ENCODE measurements at places on chromosomes 2 and 18.
A peak's percentile ranks its signal among the peaks of the same experiment; 100 is the strongest.

DNA sequence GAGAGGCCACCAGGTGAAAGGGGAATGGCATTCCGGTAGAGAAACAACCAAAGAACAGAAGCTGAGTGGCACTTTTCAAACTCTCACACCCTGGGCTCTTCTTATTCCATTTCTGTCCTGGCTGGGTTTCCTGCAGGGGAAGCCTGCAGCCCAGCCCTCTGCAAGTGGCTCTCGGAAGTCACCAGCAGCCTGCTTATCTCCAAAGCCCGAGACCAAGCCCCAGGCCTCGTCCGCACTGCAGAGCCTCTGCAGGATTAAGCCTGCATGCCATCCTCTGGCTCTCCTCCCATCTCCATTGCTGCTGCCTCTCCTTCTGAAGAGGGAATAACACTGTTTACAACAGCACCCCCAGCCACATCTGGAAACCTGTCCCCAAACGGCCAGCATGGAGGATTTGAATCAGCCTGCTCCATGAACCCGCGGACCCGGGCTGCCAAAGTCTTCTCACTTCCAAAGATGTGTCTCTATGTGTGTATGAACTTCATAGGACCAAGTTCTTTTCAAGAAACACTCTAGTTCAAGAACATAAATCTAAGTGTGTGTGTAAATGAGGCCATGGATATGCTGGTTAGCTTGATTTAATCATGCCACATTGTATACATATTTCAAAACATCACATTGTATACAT lies 54.2 kb downstream of the DIPK1C start:
- no peak for DNase-seq

- DNase-seq: peak; percentile 89
These were observed 22.0 kb upstream of the KCNF1 start for GRCh38 chr2:10889651-10890215.

GRCh38 chr2:235592430-235592829 lies 98.6 kb downstream of the AGAP1 start:
- DNase-seq: no peak

DNA sequence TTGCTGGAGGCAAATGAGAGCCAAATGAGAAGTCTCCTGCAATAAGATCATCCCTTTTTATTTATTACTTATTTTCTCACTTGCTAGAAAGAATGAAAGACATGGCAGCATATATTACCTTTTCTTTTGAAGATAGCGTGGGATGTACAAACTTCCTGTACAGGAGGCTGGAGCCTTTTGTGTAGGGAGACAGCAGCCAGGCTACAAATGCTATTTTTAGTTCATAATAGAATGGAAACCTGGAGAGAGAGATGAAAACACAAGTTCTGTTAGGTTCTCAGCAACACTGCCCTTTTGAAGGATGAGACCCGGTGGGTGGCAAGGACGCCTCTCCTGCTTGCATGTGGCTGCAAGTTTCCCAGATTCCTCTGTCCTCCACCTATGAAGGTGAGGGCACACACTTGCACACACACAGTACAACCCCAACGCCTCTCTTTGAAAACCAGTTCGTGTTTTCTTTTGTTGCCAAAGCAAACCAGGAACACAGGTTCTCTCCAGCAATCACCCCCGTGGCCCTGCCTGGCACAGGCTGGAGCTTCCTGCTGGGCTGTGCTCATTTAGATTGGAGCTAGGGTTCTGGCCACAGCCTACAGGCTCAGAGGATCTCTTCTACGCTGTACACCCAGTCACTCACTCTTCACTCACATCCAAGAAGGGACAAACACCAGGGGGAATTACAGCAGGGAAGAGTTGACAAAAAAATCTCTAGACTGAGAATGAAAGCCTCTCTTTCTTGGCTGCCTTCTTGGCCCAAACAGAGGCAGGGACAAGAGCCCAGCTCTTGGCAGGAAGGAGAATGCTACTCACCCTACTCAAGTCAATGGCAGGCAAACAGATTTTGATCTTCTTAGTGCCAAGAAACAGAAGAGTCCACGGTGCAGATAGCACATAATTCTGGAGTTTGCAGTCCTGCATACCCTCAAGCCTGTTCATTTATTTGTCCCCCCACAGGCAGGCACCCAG lies 55.6 kb downstream of the MRPL35 start:
- no peak for DNase-seq

- DNase-seq: no peak
These were observed 97.1 kb upstream of the PXDN start for GRCh38 chr2:1841461-1841860.

DNA sequence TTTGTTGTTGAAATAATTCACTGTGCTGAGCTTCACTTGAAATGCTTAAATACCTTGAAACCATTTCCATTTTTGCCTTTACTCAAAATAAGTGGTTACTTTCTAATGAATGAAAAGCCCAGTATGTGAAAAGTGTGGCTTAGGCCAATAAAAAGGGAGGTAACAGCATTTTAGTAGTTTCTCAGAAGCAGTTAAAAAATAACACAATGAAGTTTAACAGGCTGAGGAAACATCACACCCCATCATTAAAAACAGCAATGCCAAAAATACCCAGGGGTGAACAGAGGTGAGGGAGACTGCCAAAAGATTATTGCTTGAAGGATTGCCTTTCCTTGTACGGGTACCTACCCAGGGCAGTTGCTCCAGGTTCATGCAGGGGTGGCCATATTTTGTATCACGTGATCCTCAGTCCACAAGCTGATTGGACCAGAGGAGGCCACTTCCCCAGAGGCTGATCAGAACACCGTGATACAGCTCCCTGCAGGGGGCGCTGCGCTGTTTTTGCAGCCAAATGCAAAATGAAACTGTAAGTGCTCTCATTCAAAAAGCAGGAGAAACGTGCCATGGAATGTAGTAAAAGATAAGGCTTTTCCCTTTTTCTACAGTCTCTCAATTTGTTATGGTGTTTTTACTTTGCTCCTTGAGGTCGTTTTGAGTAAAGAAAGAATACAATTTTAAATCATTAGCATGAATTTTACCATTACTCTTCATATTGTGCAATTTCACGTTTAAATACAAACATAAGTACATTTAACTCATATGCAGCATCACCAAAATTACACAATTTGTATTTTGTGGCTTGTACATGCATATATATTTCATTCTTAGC lies 70.2 kb upstream of the SH3BP4 start:
- DNase-seq: peak; percentile 56

- no peak for DNase-seq
These were observed 109.4 kb upstream of the SLC38A11 start for GRCh38 chr2:165064743-165065142.

- DNase-seq: no peak
These were observed 232.8 kb downstream of the CCDC85A start for GRCh38 chr2:56416500-56417176.

DNA sequence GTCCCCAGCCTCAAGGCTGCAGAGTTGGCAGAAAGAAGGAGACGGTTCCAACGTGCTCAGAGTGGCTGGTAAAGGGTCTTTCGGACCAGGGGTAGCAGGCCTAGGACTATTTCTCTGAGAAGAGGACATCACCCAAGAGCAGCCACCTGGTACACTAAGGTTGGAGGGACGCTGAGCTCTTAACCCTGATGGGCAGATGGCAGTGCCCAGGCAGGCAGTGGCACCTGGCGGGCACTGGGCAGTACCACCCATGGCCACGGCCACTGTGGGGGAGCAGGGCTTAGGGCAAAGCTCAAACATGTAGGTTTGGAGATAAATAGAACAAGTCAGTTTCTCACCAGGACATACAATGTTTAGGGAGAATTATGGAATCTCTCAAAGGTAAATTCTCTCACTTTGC lies 53.5 kb downstream of the MBP start:
- DNase-seq: no peak

DNA sequence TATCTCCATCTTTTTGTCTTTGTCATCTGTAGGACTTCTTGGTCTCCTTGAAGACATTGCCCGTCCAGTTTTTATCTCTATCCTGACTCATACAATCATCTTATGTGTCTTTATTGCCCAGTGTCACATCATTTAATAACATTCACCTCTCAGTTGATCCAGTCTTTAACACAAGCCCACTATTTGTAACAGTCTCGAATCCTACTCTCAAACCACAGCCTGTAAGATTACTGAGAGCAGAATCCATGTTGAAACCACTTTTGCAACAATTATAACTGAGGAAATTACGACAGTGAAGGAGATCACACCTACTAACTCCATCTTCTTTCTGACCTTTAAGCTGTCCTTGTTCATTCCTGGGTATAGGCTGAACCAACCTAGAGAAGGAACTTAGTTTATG lies 1206.0 kb upstream of the ZEB2 start:
- DNase-seq: no peak

DNA sequence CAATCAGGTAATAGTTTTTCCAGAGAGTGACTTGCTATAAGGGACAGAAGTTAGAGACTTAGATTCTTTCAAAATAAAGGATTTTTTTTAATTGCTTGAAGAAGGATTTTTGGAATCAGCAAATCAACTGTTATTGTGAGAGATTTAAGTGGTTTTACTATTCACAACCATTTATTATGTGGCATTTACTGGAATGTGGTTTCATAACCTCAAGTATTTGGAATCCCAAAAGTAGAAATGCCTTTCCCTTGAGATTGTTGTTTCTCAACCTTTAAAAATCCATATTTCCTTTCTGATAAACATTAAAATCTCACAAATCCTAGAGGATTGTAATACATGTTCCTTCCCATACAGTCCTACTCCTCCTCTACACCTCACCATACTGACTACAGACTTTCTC lies 5.0 kb downstream of the TANK start:
- DNase-seq: no peak

GRCh38 chr2:29165362-29166241 lies 50.4 kb downstream of the CLIP4 start:
- DNase-seq: no peak

DNA sequence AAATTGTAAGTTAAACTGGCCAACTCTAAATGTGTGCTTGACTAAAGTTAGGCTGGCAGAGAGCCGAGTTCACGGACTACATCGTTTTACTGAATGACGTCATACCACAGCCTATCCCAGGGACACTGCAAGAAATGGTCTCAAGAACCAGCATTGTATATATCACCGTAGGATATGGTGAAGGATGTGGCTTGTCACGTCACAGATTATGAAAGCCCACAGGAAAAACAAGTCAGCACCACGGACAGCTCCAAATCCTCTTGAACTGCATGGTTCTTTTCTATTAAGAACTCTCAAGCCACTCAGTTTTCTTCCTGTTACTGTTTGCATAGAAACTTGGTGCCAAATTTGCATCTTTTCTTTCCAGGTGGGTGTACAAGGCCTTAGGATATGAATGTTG lies 85.1 kb upstream of the ACAA2 start:
- DNase-seq: no peak

- DNase-seq: no peak
These were observed 10.3 kb downstream of the ERBB4 start for GRCh38 chr2:212528106-212528856.

DNA sequence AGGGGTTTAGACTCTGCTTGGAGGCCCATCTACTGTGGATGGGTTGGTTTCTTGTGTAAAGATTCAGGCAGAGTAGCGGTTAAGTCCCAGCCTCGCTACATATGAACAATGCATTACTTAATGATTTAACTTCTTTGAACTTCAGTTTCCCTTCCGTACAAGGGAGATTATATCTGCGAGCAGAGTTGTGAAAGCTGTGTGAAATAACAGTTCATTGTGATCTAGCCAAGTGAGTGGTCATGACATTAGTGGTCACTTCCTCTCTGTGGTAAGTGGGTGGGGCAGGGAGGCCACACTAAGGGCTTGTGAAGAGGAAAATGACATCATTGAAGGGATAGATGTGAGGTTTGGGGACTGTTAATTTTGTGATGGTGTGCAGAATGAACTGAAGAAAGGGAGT lies 14.1 kb upstream of the MEX3C start:
- no peak for DNase-seq

- no peak for DNase-seq
These were observed 28.1 kb upstream of the HTR2B start for GRCh38 chr2:231152800-231153557.

DNA sequence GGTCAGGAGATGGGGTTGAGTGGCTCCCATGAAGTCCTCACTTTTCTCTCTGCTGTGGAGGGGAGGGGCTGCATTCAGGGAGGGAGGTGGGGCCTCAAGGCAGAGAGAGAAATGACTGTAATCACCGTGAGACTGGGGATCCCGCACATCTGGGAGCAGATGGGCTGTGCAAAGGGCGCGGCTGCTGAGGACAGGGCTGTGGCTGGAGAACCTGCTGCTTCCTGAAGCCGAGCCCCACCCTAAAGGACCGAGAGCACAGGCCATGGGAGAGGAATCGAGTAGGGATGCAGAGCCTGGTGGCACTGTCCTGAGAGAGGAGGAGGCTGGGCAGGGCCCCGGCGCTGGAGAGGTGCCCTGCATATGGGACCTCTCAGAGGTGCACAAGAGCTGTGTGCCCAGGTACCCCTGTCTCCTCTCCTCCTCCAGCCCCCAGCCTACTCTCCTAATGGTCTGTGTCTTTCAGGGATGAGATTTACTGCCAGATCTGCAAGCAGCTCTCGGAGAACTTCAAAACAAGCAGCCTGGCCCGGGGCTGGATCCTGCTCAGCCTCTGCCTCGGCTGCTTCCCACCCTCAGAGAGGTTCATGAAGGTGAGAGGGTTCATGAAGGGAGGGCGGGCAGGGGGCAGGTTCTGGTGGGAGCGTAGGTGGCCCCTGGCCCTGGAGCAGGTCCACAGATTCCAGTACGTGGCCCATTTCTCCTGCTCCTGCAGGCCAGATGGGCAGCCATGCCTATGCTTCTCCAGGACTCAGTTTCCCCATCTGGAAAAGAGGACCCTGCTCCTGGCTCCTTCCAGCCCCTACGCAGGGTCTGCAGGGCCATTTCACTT lies 25.9 kb upstream of the GPR17 start:
- no peak for DNase-seq

DNA sequence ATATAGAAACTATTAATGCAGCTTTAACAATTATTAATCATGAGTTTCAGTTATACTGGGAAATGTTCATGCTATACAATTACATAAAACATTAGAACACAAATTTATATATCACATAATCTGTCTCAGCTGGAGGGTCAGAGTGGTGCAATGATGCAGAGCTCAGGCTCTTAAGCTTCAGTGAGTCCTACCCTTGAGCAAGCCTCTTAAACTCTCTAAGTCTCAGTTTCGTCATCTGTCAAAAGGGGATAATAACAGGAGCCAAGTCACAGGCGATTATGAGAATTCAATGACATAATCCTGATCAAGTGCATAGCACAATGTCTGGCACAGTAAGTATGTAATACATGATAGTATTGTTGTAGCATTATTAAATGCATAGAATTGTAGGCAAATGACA lies 46.0 kb downstream of the LAMA1 start:
- DNase-seq: no peak

DNA sequence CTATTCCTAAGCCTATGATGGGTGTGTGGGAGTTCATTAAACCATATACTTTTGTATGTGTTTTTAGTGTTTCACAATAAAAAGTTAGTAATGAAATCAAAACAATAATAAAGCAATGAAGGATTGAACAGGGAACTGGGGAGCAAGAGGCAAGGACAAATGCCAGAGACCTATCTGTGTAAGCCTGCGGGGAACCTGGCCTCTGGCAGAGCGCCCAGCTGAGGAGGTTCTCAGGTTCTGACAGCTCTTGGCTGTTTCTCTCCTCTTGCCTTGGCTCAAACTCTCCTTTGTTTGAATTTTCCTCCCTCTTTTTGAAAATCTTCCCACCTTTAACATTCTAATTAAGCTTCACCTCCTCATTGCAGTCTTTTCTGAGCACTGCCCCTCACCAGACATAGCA lies 200.0 kb upstream of the NCKAP5 start:
- no peak for DNase-seq

- DNase-seq: no peak
These were observed 11.6 kb upstream of the BOK start for GRCh38 chr2:241546771-241547498.
